Activated naive CD4-positive, alpha-beta T cell (primary cell): ENCODE measurements at places on chromosomes 6 and 20.

GRCh38 chr6:81734500-81735150 is 17.9 kb downstream of the TENT5A start:
- DNase-seq, result no peak

DNA sequence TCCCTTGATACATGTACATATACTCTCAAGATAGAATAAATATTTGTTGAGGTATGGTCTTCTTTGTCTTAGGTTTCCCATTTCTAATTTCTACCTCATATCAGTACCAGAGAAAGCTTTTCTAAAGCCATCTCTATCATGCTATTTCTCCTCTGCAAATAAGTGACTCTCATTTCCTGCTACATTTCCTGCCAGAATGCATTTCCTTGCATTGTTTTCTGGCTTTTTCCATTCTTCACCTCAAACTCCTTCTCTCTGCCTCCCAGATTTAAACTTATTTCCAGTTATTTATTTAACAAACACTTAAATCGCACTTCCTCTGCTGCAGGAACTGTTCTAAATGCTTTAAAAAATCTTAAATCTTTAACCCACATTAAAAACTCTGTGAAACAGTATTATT is 74.4 kb upstream of the STMND1 start:
- no peak for DNase-seq

- DNase-seq, result no peak
Observed at GRCh38 chr6:112022749-112023148, 31.2 kb upstream of the CCN6 start.

GRCh38 chr6:138863321-138863720 is 67.4 kb downstream of the ECT2L start:
- no peak for DNase-seq

- no peak for DNase-seq
Observed at GRCh38 chr20:4729265-4729664, 7.6 kb downstream of the PRND start.

DNA sequence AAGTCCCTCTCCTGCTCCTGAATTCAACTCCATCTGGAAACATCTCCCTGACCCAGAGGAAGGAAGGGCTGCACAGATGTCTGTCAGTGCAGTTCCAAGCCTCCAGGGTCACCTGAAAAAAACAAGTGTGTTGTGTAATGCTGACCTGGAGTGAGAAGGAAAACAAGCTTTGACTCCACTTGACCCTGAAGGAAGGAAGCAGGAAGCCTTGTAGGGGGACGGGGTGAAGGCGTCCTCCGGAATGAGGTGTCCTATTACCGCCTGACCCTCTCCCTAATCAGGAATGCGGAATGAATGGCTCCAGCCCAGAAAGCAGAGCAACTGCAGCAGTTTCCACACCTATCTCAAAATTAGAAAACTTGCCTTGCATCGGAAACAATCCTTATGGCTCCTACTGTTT is 13.9 kb upstream of the ADGRF5 start:
- no peak for DNase-seq

GRCh38 chr6:4008324-4009047 is 70.5 kb downstream of the FAM217A start:
- no peak for DNase-seq
